ENCODE measurements at places on chromosomes 3 and 15.
A peak's percentile ranks its signal among the peaks of the same experiment; 100 is the strongest.

GRCh38 chr15:69795601-69796000 is 302.1 kb downstream of the TLE3 start:
- no peak for DNase-seq

GRCh38 chr3:107373896-107374295 is 3.3 kb upstream of the CCDC54 start:
- no peak for DNase-seq

DNA sequence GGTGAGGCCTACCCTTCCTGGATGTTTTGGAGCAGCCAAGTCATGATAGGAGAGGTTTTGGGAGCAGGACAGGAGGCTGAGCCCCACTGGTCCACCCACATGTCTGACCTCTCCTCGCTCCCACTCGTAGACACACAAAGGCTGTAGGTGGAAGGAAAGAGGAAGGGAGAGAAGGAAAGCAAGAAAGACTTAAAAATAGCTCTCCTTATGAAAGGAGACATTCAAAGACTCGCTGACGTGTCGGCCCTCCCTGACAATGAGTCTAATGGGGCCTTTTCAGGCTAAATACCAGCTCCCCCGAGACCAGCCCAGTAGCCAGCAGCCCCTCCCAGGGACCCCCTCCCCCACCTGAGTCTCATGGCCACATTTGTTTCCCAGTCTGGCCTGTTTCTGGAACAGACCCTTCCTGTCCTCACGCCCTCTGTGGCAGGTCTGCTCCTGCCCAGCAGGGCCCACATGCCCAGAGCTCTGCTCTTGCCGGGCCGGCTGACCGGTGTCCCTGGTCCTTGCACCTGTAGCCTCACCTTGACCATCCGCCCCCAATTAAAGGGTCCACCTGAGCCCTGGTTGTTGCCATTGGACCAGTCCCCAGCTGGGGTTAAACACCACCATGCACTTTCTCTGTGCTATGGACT is 49.3 kb downstream of the FGD5 start:
- no peak for DNase-seq

DNA sequence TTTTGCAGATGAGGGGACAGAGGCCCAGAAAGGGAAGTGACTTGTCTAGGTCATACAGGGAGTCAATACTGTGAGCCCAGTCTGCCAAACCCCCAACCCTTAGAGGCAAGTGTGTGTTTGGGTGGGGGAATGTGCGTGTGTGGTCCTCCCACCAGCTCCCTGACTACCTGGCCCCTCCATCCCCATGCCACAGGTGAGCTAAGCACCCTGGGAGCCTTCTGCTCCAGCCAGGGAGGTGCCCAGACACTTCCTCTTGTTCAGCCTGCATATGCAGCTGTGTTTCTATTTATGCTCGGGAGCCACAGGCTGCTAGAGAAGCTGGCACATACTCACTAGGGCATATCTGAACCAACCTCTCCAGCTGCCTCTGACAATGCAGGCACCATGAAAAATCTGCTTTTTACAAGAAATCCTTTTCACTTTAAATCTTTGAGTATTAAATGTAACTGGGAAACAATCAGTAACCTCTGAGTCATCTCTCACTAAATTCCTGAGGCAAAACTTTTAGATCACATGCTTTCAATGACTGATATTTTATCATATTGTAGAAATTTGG is 20.7 kb downstream of the TBC1D2B start:
- DNase-seq = no peak

- DNase-seq = peak; percentile 88
Measured at GRCh38 chr15:96330450-96331143, at the start of gene NR2F2. TSS of gene NR2F2 (plus strand) at chr15:96330700. CDS start at chr15:96332106, 1,406 bp downstream.

DNA sequence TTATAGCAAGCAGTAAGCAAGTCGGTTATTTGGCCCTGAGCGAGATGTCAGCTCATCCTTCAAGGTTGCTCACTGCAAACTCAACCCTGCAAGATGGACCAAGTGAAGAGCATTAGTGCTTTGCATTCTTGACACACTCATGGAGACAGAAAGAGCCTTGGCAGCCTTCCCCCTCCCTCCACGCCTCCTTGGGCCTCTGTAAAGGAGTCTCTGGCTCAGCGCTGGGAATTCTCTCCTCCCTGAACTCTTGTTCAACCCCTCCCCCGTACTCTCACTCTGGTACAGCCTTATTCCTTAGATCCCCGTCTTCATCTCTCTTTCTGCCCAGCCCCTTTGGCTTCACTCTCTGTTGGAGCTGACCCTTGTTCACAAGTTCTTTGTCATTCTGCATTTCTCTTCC is 2.2 kb upstream of the CX3CR1 start:
- DNase-seq = no peak

DNA sequence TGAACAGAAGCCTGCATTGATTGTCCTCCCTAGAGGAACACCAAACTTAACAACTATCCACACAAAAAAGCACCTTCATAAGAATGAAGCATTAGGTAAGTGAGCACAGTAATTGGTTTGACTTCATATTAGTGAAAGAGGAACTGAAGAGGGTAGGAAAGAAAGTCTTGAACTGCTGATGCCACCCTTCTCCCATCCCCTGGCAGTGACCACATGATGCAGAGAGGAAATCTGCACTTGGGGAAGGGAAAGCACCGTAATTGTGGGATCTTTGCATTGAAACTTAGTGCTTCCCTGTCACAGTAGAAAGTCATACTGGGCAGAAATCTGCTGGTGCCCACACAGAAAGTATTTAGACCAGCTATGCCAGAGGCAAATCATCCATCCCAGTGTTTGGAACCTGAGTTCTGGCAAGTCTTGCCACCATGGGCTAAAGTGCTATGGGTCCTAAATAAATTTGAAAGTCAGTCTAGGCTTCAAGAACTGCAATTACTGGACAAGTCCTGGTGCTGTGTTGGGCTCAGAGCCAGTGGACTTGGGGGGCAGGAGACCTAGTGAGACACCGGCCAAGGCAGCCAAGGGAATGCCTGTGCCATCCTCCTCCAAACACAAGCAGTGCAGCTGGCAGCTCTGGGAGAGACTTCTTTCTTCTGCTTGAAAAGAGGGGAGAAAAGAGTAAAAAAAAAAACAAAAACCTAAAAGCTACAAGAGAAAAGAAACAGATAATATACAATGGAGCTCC is 63.6 kb downstream of the SLC15A2 start:
- no peak for DNase-seq

GRCh38 chr3:53643757-53644156 is 149.3 kb downstream of the CACNA1D start:
- no peak for DNase-seq

DNA sequence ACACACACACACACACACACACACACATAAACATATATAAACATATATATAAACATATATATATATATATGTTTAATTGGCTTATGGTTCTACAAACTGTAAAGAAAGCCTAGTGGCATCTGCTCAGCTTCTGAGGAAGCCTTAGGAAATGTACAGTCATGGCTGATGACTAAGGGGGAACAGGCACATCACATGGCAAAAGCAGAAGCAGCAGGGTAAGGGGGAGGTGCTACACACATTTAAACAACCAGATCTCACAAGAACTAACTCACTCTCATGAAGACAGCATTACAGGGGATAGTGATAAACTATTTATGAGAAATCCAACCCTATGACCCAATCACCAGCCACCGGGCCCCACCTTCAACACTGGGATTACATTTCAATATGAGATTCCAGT is 922.9 kb downstream of the SI start:
- DNase-seq = peak; percentile 31

DNA sequence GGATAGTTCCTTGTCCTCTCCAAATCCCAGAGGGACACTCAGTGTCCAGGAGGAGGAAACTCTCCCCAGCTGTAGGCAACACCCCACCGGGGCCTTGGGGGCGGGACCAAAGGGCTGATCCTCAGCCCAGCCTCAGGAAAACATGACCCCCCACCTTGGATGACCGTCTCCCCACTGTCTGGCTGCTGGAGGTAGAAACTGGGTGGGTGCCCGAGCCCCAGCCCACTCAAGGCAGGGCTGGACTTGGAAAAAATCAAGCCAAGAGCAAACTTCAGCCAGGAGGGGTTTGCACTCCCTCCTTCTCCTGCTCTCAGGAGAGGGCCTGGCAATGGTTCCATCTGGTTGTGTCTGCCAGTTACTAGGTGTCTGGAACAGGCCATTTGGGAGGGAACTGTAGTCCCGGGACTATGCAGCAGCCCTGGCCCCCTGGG is 3.6 kb upstream of the RASL12 start:
- DNase-seq = no peak

DNA sequence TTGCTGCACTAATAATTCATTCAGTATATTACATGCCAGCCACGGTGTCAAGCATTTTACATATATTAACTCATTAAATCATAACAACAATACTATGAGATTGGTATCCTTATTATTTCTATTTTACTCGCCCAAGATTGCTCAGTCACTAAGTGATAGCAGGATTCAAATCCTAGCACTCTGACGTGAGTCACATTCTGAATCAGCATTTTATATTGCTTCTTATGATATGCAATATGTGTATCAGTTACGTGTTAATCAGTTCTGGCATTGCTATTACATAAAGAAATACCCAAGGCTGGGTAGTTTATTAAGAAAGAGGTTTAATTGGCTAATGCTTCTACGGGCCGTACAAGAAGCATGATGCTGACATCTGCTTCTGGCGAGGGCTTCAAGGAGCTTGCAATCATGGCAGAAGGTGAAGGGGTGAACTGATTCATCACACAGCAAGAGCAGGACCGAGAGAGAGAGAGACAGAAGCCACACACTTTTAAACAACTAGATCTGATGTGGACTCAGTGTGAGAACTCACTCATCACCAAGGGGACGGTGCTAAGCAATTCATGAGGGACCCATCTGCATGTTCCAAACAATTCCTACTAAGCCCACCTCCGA is 166.5 kb upstream of the TMCO5A start:
- DNase-seq = no peak

DNA sequence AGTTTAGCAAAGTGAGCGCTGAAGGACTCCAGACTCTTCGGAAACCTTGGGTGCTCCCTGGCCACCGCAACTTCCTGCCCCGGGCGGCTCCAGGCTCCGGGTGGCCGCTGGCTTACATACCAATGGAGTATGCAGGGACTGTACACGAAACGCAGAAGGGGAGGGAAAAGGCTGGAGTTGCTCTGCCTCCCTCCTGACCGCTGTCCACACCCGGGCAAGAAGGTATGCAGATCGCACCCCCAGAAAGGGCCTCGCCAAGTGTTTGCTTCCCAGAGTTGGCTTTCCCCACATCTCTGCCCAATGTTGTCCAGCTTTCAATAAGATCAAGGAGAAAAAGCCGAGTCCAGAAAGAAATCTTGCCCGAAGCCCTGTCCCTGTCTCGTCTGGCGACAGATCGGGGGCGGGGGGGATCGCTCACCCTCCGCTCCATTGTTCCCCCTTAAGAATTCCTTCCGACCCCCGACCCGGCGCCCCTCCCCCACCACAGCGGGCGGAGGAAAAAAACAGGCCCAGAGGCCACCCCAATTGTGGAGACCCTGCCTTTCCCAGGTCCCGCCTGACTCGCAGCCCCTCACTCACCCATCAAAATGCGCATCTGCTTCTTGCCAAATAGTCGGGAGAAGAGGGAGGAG is 533 bp downstream of the ARF4 start:
- peak; percentile 54 for DNase-seq

DNA sequence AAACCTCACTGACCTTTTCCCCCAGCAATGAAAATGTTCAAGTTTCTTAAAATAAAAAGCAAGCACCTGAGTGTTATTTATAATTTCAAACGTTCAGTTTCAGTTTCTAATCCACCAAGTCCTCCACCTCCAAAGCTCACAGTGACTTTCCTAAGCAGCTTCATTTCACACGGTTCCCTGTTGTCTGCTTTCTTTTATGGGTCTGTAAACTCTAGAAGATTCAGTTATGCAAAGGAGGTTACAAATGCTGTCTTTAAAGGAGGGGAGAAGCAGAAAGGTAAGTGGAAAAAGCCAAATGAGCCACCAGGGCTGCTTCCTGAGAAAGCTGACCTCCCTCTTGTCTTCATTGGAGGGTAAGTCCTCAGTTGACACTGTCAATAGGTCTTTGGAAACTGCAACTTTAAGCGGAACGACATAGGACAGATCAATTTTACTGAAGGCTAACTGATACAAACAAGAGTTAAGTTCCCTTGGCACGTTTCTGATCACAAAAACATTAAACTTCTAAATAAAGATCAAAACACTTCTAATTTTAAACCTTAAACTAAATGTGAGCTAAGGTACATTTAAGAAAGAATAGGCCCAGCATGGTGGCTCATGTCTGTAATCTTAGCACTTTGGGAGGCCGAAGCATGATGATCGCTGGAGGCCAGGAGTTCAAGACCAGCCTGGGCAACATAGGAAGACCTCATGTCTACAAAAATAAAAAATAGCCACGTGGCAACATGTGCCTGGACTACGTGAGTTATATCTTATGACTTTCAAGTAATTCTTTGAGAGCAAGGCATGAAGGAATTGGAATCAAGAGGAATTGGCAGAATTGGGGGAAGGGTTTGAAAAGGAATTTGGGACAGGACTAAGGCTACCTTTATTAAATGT is 151.9 kb upstream of the UBE2E1 start:
- DNase-seq = no peak

GRCh38 chr3:129252748-129253147 is 3.3 kb downstream of the COPG1 start:
- DNase-seq = no peak

DNA sequence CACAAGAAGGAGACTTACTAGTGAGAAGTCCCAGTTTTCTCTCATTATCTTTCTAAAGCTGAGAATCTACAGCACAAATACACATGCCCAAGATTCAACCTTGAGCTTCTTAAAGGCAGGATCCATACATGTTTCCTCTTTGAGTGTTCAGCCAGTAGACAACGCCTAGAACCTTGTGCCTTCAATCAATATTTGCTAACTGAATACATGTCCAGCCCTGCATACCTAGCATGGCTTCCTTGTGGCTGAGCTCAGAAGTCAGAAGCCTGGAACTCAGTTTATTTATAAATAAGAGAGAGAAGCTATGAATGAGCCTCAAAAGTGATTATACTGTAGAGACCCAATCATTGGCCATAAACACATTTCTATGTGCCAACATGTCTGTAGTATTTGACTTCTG is 43.5 kb downstream of the ACP3 start:
- DNase-seq = no peak

DNA sequence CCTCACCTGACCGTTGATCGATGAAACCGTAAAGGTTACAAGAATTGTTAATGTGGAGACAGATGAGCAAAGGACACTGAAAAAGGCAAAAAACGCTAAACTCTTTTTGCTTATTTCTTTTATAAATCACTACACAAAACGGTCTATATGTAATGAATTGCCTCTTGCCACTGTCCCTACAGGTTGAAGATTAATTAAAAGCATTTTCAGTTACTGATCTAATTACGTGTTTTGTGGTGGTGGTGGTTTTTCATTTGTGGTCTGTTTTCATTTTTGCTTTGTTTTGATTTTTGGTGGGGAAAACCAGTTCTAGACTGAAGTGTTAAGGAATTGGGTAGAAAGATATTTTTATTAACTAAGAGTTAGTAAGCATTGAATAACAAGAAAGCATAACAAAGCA is 299.2 kb upstream of the LRRN1 start:
- DNase-seq = no peak

DNA sequence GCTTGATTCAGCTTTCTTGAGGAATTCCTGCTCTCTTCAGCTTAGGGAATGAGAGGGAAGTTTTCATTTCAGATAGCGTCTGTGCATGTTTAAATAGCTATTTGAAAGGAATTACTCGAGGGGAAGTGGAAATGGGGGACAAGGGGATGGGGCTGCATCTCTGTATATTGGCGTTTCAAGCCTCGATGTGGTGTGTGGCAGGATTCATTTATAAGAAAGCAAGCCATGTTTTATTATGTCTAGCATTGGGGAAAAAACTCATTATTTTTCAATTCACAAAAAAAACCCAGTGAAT is 1.0 kb downstream of the ATP2C1 start:
- DNase-seq = no peak

GRCh38 chr3:65979731-65980130 is 59.0 kb downstream of the MAGI1 start:
- peak; percentile 37 for DNase-seq

All from HS-5 (cell line).